ENCODE measurements at places on chromosomes 3 and 15.

DNA sequence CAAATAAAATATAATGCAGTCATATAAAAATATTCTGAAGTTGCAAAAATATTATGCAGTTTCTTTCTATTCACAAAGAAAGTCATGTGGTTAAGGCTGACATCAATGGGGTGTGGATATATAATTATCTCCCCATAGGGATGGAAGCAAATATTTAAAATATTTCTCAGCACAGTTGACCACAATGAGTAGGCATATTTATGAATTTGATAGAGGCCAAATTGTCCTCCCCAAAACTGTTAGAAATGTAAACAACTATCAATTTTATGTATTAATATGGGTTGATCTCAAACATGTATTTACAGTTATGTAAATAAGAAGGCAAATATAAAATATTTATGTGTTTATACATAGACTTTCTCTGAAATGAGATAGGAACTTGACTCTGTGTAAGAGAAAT lies 246.0 kb upstream of the CBLB start:
- DNase-seq = no peak

DNA sequence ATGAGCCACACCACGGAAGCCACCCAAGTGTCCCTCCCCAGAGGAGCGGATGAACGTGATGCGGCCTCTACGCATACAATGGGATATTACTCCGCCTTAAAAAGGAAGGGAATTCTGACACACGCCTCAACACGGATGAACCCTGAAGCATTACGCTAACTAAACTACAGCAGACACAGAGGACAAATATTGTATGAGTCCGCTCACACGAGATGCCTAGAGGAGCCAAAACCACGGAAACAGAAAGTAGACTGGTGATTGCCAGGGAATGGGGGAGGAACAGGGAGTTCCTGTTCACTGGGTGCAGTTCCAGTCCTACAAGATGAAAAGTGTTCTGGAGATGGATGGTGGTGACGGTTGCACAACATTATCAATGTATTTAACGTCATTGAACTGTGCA lies 32.7 kb downstream of the SRGAP3 start:
- no peak for DNase-seq

DNA sequence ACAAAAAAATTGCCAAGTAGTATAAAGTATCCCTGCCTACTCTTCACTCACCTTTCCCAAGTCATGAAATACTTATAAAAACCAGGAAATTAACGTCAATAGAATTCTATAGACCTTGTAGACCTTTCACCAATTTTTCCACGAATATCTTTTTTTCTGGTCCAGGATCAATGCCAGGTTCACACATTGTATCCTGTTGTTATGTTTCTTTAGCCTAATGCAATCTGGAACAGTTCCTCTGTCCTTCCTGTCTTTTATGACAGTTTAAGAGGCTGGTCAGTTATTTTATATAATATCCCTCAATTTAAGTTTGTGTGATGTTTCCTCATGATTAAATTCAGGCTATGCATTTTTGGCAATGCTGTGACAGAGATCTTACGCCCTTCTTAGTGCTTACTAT lies 63.2 kb upstream of the MAGI1 start:
- DNase-seq = no peak

DNA sequence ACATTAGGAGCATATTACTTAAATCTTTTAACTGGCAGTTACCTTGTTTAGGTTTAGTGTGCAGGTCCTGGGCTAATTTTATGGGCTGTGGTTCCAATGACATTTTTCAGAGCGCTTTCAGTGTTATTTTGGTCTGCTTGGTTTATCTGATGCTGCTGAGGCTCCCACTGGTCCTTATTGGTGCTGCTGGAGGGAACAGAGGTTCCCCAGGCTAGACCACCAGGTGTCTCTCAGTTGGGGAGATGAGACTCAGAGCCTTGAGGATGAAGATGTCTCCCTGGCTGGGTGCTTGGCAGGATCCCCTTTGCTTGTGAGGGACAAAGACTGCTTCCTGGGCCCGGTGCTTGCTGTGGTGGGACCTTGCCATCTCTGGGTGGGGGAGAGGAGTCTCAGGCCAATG lies 28.3 kb upstream of the TASOR start:
- no peak for DNase-seq

DNA sequence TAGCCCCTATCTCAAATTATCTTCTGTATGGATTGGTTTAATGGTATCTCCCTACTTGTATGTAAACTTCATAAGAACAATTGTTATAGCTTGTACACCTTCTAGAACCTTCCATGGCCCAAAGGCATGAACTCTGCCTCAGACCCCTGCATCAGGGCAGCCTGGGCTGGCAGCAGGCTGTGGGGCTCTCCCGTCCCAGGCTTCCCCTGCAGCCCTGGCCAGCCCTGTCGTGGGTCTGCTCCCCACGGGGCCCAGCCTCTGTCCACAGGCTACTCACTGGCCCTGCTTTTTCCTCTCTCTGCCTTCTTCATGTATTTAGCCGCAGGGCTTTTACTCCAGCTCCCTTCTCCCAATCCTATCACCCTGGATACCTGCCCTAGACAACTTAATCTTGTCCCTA lies 4.4 kb downstream of the SCN5A start:
- no peak for DNase-seq

All from hypothalamus (tissue), 51 donors.